WTC11 (cell line): ENCODE measurements at places on chromosomes 6 and 20.

DNA sequence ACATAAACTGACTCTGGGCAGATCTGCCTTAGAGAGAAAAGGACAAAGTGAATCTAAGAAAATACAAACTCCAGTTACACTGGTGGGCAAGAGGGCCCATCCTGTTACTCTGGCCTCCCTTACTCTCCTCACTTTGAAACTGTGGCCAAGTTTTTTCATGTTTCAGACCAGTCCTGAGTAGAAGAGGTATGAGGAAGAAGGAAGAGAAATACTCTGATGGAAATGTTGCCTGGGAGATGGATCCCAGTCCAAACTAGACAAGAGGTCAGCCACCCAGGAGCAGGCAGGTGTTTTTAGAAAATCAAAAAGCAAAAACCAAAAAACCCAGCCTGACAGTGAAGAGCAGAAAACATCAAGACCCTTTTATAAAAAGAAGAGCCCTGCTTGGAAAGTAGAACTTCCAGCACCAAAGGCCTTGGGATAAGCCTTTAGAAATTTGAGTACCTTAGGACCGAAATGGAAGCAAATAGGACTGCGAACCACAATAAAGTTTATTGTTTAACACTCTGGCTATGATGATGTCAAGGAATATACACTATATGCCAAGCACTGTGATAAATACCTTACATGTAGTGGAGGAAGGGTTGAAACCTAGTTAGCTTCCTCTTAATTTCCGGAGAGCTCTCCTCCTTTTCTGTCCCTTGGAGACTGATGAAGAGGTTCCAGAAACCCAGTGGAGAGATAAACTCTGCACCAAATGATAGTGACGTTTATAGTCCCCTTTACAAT, 123.1 kb downstream of the KLHL32 start:
- DNase-seq = no peak

DNA sequence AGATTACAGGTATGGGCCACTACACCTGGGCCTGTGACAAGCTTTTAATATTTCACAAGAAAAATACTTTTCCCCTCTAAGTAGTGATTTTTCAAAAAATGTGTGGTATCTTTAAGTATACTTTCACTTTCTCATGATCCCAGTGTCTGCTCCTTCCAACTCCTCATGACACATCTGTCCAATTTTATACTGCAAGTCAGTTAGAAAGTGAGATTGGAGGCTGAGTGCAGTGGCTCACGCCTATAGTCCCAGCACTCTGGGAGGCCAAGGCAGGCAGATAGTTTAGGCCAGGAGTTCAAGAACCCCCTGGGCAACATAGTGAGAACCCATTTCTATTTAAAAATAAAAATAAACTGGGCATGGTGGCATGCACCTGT, 20.2 kb downstream of the PIM1 start:
- DNase-seq = no peak

DNA sequence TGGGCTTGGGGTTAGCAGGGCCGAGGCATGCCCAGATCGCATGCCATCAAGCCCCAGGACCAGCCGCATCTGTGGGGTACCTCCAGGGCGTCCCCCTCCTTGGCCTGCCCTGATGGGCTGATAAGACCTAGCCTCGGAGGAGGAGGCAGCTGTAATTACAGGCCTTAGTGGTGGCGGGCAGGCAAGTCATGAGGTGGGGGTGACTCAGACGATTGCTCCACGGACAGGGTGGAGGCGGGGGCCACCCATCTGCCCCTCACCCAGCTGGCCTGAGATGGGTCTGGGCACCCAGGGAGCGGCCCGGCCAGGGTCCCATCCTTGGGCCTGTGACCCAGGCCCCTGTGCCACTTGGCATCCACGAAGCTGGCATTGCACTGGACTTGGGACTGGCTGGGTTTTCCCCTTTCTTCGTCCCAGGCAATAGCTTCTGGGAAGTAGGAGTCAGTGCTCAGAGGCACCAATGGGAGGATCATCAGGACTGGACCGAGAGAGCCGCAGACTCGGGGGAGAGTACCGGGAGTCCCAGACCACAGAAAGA, 57.5 kb downstream of the CEBPB start:
- no peak for DNase-seq

- DNase-seq = no peak
Measured at GRCh38 chr6:90978046-90978445, 391.2 kb upstream of the MAP3K7 start.

DNA sequence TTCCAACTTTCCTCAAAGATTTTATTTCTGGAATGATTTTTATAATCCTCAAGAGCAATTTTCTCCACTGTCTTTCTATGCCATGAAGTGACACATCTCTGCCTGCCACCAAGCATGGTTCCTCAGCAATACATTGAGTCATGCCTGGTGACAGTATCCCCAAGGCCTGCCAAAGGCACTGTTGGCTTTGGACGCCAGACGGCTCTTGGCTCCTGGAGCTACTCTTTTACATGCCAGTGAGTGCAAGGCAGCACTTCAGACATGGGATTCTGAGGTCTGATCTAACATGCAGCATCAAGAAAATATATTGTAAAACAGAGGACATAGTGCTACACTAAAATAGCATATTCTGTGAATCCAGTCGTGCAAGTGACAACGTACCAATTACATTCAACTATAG, 20.1 kb upstream of the PLEKHG1 start:
- no peak for DNase-seq

DNA sequence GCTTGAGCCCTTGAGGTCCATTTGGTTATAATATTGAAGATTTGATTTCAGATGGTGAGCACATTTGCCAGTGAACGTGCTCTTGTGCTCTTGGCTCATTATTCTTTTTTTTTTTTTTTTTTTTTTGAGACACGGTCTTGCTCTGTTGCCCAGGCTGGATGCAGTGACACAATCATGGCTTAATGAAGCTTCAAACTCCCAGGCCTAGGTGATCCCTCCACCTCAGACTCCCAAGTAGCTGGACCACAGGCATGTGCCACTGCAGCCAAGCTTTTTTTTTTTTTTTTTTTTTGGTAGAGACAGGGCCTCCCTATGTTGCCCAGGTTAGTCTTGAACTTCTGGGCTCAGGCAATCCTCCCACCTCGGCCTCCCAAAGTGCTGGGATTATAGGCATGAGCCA, 176.2 kb downstream of the KLHL32 start:
- no peak for DNase-seq

GRCh38 chr20:34222208-34222607, 19.0 kb upstream of the ASIP start:
- no peak for DNase-seq

- peak; percentile 21 for DNase-seq
Measured at GRCh38 chr6:31008165-31008564, 2.1 kb upstream of the MUC22 start.

DNA sequence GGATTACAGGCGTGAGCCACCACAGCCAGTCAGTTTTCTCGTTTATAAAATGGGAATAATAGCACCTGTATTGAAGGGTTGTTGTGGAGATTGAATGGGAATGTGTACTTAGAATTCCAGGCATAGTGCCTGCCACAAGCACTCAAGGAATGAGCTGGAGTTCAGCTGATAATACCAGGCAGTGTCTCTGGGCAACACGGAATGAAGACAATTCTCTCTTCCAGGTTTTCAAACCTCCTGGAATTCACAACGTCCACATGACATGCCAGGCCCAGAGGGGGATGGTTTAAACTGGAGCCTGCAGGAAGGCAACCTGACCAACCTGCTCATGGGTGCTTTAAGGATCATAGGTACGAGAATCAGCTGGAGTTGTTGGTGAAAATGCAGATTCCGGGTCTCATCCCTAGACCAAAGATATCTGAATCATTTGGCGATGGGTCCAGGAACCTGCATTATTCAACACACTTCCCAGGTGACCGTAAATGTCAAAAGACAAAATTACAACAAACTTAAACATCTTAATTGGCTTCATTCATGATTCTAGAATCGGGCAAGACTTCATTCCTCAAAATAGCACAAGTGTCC, 1.9 kb upstream of the PTPN1 start:
- DNase-seq = no peak

DNA sequence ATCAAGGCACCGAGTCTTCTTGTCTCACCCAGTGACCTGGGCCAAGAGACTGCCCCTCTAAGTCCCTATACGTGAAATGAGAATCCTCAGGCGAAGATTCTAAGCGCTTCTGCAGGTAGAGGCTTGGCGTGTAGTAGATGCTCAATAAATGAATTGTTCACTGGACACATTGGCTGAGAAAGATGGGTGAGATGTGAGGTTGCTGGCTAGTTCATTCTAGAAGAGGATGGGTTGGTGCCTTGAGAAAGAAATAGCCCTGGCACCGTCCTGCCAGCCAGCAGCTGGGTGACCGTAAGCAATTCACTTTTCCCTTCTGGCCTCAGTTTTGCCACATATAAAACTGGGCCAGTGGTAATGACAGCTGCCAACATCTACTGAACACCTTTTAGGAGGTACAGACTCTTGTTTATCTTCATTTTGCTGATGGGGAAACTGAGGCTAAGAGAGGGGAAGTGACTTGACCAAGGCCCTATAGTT, 1.4 kb downstream of the SRC start:
- DNase-seq = no peak

DNA sequence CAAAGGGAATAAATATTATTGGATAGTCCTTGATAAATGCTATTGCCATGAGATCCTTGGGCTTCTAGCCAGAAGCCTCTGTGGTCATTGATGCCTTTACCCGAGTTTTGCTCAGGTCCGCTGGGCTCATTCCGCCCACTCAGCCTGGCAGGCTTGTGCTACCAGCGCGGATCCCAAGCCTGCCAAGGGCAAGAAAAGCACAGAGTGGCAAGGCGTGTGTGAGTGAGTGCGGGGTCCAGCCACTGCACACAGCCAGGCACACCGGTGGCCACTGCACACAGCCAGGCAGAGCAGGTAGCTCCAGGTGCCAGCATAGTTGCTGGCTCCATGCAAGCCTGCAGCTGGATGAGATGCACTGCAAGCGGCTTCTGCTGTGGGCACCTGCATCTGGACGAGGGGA, 38.7 kb downstream of the STK38 start:
- DNase-seq = no peak

- no peak for DNase-seq
Measured at GRCh38 chr6:160327981-160328380, 20.2 kb upstream of the SLC22A3 start.

GRCh38 chr20:46487628-46488027, 25.7 kb downstream of the ZNF334 start:
- DNase-seq = no peak

- no peak for DNase-seq
Measured at GRCh38 chr20:1935696-1936366, 40.6 kb downstream of the SIRPA start.

DNA sequence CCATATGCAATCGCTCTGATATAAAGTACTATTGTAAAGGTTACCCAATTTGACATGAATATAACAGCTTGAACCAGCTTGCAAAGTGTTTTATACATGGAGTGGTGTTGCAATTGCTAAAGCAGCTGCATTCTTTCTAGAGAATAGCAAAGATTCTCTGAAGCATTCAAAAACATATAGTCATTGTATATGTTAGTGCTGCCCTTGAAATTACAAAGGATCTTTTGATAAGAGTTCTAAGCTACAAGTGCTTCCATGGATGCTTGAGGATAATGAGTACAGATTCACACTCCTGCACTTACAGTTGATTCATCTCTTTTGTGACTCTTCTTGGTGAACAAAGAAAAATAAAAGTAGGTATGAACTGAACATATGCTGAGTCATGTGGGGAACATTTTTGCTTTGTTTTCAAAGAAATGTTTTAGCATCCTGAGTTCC, 175.7 kb downstream of the ALDH8A1 start:
- no peak for DNase-seq

DNA sequence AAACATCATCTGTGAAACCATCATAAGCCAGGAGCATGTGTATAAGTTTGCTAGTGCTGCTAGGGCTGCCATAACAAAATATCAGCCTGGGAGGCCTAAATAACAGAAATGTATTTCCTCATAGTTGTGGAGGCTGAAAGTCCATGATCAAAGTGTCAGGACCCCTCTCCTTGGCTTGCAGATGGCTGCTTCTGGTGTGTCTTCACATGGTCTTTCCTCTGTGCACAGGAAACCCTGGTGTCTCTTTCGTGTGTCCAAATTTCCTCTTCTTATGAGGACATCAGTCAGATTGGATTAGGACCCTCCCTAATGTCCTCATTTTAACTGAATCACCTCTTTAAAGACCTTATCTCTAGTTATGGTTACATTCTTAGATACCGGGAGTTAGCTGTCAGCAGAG, 6.2 kb upstream of the CITED2 start:
- no peak for DNase-seq

DNA sequence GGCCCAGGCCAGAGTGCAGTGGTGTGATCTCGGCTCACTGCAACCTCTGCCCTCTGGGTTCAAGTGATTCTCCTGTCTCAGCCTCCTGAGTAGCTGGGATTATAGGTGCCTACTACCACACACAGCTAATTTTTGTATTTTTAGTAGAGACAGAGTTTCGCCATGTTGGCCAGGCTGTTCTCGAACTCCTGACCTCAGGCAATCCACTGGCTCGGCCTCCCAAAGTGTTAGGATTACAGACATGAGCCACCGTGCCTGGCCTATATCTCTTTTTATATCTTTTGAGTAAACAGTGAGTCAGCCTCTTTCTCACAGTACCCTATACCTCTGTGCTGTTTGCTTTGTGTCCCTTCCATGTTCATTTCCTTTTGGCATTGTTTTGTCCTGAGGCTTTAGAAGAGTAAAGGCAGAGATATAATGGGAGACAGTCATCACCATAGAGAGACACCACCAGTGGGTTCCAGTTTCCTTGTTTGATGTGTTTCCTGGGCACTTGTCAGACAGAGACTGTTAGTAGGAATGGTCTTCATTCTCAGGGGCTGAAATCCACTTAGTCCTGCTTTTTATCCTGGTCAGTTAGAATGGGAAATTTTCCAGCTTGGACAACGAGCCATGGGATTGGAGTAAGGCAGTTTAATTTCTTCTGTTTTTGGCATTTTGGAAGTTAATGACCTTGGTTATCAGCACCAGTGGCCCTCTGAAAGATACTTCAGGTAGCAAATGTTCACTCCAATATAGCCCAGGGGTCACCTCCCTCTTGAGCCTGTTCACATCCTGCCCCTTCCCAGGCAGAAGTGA, 32.2 kb upstream of the ASXL1 start:
- no peak for DNase-seq

DNA sequence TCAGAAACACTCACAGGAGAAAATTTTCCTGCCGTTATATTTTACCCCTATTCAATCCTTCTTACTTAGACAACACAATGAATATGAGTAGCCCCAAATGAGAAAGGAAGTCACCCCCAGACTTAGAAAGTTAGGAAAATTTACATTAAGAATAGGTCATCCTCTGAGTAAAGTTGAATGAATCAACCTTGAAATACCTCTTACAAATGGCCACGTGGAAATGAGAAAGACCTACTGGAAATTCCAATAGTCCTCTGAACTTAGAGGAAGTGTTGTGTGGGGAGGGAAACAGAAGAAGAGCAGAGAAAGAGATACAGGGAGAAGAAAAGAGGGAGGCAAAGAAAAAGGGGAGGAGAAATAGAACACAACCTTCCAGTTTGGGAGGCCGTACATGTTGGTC, 43.7 kb downstream of the PHACTR1 start:
- no peak for DNase-seq

DNA sequence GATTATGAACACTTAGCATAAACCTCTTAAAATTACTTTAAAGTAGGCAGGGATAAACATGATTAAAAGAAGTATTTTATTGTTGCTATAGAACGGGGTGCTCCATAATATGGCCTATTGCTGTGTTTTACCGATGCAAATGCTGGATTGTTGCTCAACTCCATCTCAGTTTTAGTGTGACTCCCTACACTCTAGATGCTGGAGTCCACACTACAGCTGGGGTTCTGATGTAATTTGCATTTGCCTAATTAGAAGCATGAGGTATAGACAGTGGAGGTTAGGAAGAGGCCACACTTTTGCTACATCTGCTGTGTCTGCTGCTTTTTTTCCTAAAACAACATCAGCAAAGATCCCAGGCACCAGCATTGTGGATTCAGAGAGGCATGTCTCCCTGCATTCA, 6.7 kb upstream of the HMGN3 start:
- no peak for DNase-seq

- no peak for DNase-seq
Measured at GRCh38 chr6:153210083-153210482, 79.0 kb upstream of the RGS17 start.
